ENCODE measurements at places on chromosomes 5 and 9. TPM values are rescaled to one million over a fixed set of nuclear protein-coding genes. Genes with fewer than 3 reads are reported as not detected.

MEF2C gene
- polyA plus RNA-seq = 97.4 TPM

CXCL14 gene
- not detected for polyA plus RNA-seq

DNAJA1 gene
- polyA plus RNA-seq = 206 TPM

GKAP1 gene
- 2.7 TPM for polyA plus RNA-seq

PCDHA8 gene
- polyA plus RNA-seq = not detected

ORM2 gene
- polyA plus RNA-seq = not detected

GPR151 gene
- not detected for polyA plus RNA-seq

CCL21 gene
- polyA plus RNA-seq = not detected

EXD3 gene
- 22.5 TPM for polyA plus RNA-seq

RAB3C gene
- not detected for polyA plus RNA-seq

FBXW2 gene
- 14.9 TPM for polyA plus RNA-seq

BAAT gene
- not detected for polyA plus RNA-seq

NDUFS6 gene
- polyA plus RNA-seq = 18.0 TPM

PCDHB7 gene
- polyA plus RNA-seq = not detected

IFNA21 gene
- polyA plus RNA-seq = not detected

PRKAA1 gene
- 39.9 TPM for polyA plus RNA-seq

SUSD3 gene
- 68.7 TPM for polyA plus RNA-seq

PHF24 gene
- polyA plus RNA-seq = not detected

DIRAS2 gene
- polyA plus RNA-seq = not detected

SLC6A7 gene
- not detected for polyA plus RNA-seq

SEMA6A gene
- polyA plus RNA-seq = not detected

FLT4 gene
- 0.61 TPM for polyA plus RNA-seq

SHC3 gene
- polyA plus RNA-seq = 0.03 TPM

ANKRD18B gene
- not detected for polyA plus RNA-seq

HAPLN1 gene
- polyA plus RNA-seq = not detected

CARD9 gene
- 1.6 TPM for polyA plus RNA-seq

SPINK7 gene
- polyA plus RNA-seq = not detected

SARDH gene
- not detected for polyA plus RNA-seq

SLC31A2 gene
- polyA plus RNA-seq = 1.3 TPM

ELOVL7 gene
- polyA plus RNA-seq = 0.36 TPM

NMUR2 gene
- not detected for polyA plus RNA-seq

MARCOL gene
- not detected for polyA plus RNA-seq

SPINK14 gene
- not detected for polyA plus RNA-seq

SLC34A3 gene
- polyA plus RNA-seq = not detected

MAP1B gene
- not detected for polyA plus RNA-seq
